ENCODE measurements at places on chromosomes 7 and 10.

GRCh38 chr10:27319752-27320431 lies 79.3 kb upstream of the ACBD5 start:
- peak; percentile 27 for DNase-seq

DNA sequence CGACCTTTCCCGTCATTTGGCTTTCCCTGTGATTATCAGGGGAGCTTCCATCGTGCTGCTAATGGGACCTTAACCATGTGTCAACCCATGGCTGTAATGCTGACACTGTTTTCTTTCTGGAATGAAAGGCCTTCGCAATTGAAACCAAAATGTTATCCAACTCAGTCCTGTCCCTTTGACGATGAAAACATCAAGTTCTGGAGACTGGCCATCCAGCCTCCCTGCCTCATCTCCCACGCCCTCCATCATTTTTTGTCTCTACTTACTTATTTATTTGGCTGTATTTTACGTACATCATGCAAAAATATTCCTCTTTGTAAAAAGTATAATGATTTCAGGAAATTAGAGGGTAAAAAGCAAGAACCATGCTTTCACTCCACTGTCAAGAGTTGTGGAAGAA lies 69.8 kb downstream of the EGFR start:
- DNase-seq, result no peak

- no peak for DNase-seq
Observed at GRCh38 chr7:74554178-74554577, 100.5 kb downstream of the GTF2IRD1 start.

DNA sequence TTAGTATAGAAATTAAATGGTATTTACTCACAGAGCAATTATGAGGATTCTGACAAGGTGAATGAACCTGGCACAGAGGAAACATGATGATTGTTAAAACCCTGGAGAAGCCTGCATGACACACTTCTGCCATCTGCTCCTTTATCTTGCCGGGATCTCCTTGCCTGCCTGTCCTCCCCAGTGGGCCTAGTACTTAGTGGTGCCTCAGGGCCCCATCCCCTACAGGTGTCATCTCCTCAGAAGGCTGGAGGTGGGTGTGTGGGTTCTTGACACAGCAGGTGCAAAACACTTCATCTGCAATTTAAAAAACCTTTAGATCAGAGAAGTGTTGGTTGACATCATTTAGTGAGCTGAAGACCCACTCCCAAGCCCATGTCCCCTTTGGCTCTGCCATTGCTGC lies 261.2 kb downstream of the ADRA2A start:
- DNase-seq, result no peak

GRCh38 chr10:2340831-2341647 lies 603.7 kb upstream of the ADARB2 start:
- peak; percentile 17 for DNase-seq

DNA sequence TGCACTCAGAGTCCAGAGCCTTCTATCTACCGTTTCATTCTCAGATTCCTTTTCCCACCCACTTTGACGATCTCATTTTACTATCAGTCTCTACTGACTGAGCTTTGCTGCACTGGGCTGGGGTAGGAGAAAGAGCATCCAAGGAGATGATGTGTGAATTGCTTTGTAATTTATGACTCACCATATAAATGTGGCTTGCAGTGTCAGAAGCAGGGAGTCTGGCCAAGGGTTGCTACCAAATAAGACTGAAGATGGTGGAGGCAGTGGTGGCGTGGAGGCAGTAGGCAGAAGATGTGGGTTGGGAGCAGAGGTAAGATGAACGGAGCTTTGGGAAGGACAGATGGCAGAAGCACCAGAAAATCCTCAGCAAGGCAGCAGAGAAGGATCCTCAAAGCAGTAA lies 73.3 kb upstream of the AGK start:
- no peak for DNase-seq

GRCh38 chr10:122729126-122729525 lies 29.5 kb upstream of the C10orf120 start:
- DNase-seq, result no peak

DNA sequence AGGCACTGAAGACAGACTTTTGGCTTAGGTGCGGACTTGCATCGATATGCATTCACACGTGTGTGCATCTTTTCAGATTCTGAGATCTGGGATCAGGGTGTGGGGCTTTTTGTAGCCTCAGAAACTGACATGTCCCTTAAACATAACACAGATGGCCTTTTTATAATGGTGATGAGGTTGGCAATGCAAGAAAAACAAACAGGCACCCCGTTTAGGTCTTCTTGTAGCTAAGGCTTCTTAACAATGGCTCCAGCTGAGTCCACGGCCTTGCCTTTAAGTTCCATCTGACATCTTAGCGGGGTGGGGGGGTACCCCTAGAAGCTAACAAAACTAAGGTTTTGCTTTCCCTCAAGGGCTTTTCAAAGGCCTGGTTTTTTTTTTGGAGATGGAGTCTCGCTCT lies 146.3 kb downstream of the PRPF18 start:
- no peak for DNase-seq

- no peak for DNase-seq
Observed at GRCh38 chr7:112721366-112721765, 68.8 kb downstream of the TMEM168 start.

- DNase-seq, result no peak
Observed at GRCh38 chr10:24981161-24981710, 28.8 kb upstream of the PRTFDC1 start.

GRCh38 chr10:124849111-124849773 lies 47.6 kb downstream of the ABRAXAS2 start:
- no peak for DNase-seq

GRCh38 chr7:85102813-85103350 lies 84.0 kb downstream of the SEMA3D start:
- no peak for DNase-seq

GRCh38 chr10:86486856-86487255 lies 34.7 kb downstream of the WAPL start:
- DNase-seq, result no peak

- no peak for DNase-seq
Observed at GRCh38 chr10:133010095-133010842, 67.9 kb upstream of the CFAP46 start.

- no peak for DNase-seq
Observed at GRCh38 chr10:88542522-88542921, 40.6 kb downstream of the RNLS start.

- no peak for DNase-seq
Observed at GRCh38 chr10:86556933-86557649, 35.5 kb upstream of the WAPL start.

DNA sequence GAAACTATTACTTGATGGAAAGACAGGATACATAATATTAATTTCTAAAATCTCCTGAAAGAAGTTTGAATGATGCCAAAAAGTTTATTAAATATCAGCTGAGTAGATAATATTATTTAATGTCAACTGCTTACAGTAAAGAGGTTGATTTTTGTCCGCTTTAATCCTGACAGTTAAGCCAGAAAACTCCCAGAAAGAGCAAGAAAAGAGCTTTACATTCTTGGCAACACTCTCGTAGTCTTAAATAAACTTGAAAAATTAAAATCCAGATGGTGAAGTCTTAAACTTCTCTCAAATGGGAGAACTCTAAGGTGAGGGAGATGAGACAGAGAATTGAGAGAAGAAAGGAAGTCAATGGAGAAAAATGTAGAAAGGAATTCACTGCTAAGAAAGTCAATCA lies 199.3 kb upstream of the PLXDC2 start:
- no peak for DNase-seq

DNA sequence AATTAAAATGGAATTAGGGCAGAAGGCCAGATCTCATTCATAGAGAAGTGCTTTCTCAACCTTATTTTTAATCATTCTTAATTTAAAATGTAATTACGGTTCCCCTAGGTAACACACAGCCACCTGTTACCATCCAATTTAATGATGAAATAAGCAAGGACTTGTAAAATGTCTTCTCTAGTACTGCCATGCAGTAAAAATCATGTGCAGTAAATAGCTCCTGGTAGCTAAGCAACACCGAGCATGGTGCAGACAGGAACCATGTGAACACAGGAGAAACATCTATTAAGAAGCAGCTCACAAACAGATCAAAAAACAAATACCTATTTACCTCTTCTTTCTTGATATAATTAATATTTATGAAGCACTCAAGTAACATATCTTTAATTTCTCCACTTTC lies 15.1 kb downstream of the NCAPG2 start:
- DNase-seq, result no peak

- DNase-seq, result no peak
Observed at GRCh38 chr7:29331163-29331562, 136.6 kb downstream of the CHN2 start.

GRCh38 chr7:26868841-26869495 lies 4.6 kb upstream of the SKAP2 start:
- DNase-seq, result no peak

DNA sequence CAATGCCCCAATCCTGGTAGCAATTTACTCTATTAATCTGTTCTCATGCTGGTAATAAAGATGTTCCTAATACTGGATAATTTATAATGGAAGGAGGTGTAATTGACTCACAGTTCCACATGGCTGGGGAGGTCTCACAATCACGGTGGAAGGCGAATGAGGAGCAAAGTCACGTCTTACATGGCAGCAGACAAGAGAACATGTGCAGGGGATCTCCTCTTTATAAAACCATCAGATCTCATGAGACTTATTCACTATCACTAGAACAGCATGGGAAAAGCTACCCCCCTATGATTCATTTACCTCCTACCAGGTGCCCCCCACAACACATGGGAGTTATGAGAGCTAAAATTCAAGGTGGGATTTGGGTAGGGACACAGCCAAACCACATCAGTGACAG lies 872.2 kb downstream of the ANKRD7 start:
- DNase-seq, result no peak

Data from head of caudate nucleus (tissue), 42 donors.